ENCODE measurements at places on chromosomes 4 and X. TPM values are rescaled to one million over a fixed set of nuclear protein-coding genes. Genes with fewer than 3 reads are reported as not detected.

- no peak for DNase-seq
Observed at GRCh38 chrX:34654696-34655490, 2.2 kb downstream of the TMEM47 start.

- no peak for DNase-seq
Observed at GRCh38 chr4:52943677-52944076, 81.6 kb downstream of the RASL11B start.

GRCh38 chrX:1751781-1752180 lies 136.9 kb downstream of the ASMT start:
- no peak for DNase-seq

The CCKAR gene
- polyA plus RNA-seq: 0.05 TPM

The HTR2C gene
- polyA plus RNA-seq: under 0.01 TPM

The EPHA5 gene
- 0.05 TPM for polyA plus RNA-seq

All from thymus (tissue), 14 donors.